DMS 273 treated with DMSO at 0.1 percent for 48 hours (cell line): ENCODE measurements at places on chromosomes 1 and 21.

GRCh38 chr1:242197907-242198820, 199.3 kb upstream of the MAP1LC3C start:
- DNase-seq, result no peak

- no peak for DNase-seq
Observed at GRCh38 chr1:55399346-55399745, 184.2 kb upstream of the USP24 start.

DNA sequence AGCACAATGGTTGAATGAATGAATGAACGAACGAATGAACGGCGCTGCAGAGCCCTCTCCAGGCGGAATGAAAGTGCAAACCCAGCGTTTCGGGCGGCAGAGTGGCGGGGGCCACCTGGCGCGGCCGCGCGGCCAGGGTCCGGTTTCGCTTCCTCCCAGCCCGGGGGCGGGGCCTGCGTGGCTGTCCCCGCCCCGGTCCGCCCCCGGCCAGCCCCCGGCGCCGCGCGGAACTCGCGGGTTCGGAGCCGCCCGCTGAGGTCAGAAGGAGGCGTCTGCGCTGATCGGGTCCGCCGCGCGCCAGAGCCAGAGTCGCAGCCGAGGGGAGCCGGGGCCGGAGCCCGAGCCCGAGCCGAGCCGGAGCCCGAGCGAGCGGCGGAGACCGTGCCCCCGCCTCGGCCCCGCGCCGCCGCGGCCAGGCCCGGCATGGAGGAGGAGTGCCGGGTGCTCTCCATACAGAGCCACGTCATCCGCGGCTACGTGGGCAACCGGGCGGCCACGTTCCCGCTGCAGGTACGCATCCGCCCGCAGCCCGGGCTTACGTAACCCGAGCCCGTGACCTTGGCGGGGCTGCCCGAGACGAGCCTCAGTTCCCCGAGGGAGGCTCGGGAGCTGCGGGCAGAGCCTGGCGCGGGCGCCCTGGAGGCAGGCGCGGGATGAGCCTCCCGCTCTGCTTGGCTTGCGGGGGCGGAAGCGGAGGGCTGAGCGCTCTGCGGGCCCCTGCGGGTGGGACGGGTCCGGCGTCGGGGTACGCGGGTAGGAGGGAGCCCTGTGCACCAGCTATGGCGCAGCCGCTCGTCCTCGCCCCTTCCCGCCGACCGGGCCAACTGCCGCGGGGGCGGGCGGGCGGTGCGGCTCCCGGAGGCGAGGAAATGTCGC, at the start of gene PDXK:
PDXK (plus strand) TSS at position 258 of the 876 bp plus-strand sequence; CDS start at position 424, 166 bp downstream.
- no peak for DNase-seq

- no peak for DNase-seq
Observed at GRCh38 chr1:20480951-20481617, 4.9 kb downstream of the CAMK2N1 start.

DNA sequence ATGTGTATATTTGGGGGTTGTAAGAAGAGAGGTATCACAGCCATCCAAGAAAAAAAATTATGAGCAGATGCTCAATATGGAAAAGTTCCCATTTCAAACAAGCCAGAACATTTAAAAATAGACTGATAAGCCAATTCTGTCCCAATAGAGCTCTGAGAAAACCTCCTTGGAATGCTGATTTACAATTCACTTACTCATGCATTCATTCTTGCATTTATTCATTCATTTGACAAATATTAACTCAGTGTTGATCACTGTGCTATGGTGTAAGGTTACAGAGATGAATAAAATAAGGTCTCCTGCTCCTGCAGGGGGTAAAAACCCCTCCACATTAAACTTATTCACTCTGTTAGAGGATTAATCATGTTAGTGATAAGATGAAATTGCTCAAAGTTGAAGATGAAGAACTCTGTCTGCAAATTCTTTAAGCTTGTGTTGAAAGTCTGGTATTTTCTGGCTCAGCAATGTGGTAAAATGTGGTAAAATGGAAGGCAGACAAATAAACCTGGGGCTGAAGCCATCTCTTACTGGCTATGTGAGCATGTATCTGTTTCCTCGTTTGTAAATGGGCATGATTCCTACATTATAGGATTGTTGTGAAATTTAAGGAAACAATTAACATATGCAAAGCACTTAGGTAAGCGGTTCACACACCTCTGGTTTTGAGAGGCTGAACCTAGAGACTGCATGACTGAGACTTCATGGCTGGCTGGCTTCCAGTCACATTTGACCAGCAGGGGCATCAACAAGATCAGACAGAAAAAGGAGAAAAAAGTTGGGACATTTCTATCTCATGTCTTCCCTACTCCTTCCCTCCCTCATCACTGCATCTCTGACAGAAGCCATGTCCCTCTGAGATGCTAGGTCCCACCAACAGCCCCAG, 45.0 kb upstream of the DAB1 start:
- DNase-seq, result no peak

- no peak for DNase-seq
Observed at GRCh38 chr21:42652527-42653230, 742 bp upstream of the PDE9A start.
